ENCODE measurements at places on chromosomes 2 and 18.

DNA sequence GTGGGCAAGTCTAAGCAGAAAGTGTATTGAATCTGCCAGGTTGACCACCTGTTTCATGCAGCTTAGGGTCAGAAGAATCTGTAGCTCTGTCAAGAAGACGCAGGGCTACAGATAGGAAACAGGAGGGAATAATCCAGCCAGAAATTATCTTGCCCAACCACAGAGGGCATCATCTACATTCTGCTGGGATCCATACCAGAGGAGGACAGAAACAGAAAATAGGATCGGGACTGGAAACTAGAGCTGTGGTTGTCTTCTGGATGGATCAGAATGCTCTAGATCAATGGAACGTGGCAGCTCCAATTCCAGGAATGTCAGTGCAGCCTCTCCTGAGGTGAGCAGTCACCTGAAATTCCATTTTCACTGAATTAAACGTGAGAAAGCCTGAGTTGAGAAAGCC, 3.6 kb downstream of the SPATA3 start:
- DNase-seq = no peak

GRCh38 chr2:47653902-47654789, 128.8 kb upstream of the MSH6 start:
- peak; percentile 15 for DNase-seq

DNA sequence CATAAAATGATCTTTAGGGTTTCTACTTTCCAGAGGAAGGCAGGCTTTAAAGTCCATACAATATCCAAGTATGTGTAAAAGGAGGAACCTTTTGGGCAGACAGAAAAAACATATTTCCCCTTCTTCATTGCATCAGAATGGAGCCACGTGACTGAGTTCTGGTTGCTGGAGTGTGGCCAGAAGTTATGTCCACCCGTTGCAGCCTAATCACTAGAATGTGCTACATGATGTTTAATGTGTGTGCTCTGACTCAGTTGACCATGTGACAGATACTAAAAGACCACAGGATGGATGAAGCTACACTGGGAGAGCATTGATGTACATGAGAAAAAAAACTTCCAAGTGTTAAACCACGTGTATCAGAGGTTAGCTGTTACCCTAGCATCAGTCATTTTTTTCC, 460.9 kb downstream of the RIT2 start:
- DNase-seq = no peak

DNA sequence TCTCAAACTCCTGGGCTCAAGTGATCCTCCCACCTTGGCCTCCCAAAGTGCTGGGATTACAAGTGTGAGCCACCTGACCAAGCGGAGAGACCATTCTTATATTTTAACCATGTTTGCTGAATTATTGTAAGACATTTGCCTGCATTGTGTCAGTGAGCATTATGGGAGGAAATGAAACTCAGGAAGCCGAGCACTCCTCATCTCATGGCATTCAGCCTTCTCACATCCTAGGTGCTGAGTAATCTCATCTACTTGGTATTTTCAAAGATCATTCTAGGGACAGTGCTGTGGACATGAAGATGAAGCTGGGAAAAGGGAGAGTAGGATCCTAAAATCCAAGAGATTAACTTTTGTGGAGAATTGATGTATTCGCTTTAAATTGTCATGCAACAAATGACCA, 66.1 kb downstream of the NAPG start:
- no peak for DNase-seq

DNA sequence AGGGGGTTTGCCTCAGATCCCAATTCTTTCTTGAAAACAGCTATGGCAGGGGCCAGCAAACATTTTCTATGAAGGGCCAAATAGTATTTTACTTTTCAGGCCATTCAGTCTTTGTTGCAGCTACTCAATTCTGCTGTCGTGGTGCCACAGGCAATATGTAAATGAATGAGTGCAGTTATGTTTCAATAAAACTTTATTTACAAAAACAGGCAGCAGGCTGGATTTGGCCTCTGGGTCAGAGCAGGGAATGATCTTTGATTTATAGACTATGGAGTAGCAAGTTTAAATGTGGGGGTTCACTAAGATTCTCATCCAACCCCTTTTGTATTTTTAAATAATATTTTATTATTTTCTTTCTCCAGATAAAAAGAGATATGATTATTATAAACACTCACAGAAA, 72.4 kb downstream of the IRS1 start:
- DNase-seq = no peak

- DNase-seq = no peak
Observed at GRCh38 chr18:21449367-21450290, 150.9 kb downstream of the ESCO1 start.

- peak; percentile 86 for DNase-seq
Observed at GRCh38 chr2:130241041-130241707, 42.9 kb upstream of the TUBA3E start.

- peak; percentile 33 for DNase-seq
Observed at GRCh38 chr2:202039278-202040078, 5.8 kb downstream of the FZD7 start.

DNA sequence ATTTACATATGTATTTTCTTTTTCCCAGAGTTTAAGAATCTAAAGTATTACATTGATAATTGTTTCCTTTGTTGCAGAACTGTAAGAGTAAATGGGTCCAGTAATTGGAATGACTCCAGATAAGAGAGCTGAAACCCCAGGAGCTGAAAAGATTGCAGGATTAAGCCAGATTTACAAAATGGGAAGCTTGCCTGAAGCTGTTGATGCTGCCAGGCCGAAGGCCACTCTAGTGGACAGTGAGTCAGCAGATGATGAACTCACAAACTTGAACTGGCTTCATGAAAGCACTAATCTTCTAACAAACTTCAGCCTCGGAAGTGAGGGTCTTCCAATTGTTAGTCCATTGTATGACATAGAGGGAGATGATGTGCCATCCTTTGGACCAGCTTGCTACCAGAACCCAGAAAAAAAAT, 183.8 kb upstream of the STON1 start:
- peak; percentile 86 for DNase-seq

DNA sequence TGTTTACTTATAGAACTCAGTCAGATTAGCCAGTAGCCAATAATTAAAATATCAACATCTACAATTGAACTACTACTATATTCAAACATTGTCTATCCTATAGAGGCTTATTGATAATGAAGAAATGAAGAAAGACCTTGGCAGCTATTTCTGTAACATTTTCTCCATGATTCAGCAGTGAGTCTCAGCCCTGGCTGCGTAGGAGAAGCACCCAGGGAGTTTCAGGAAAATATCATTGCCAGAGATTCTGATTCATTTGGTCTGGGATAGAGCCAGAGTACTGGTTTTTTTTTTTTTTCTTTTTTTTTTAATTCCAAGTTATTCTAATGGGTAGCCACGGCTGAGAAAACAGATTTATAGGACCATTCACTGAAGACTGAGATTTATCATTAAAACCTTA, 404.8 kb downstream of the TXNL1 start:
- DNase-seq = peak; percentile 74

DNA sequence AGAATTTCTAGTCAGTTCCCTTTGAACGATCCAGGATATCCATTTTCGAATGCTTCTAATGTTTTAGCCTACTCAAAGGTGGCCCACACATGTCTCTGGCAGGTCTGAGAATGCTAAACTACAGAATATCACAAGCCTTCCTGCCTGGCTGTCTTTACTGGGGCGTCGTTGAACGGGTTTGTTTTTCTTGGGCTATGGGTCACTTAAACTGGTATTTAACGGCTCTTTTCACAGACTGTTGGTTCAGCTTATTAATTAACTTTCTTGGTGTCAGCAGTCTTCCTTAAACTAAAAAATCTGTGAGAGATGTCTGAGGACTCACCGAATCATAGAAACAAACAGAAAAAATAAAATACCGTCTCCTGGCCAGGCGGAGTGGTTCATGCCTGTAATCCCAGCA, 563.2 kb upstream of the NRP2 start:
- DNase-seq = no peak

DNA sequence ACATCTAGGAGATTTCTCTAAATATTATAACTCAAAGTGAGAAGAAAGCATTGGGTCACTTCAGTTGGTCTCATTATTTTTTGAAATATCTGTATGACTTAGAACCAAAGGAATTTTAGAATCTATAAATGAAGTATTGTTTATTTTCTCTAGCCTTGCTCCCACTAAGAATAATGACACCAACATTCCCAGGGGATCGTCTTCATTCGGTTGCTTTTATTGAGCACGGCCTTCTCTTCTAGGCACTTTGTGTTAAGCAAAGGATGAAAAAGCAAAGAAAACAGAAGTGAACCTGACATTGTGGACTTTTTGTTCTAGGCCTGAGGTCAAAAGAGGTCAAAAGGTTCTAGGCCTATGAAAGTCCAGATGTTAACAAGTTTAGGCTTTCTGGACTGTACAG, 231.9 kb downstream of the GALR1 start:
- no peak for DNase-seq
